Naive B cell (primary cell): ENCODE measurements at places on chromosomes 1 and 21. TPM values are rescaled to one million over a fixed set of nuclear protein-coding genes. Genes with fewer than 3 reads are reported as not detected.

DNA sequence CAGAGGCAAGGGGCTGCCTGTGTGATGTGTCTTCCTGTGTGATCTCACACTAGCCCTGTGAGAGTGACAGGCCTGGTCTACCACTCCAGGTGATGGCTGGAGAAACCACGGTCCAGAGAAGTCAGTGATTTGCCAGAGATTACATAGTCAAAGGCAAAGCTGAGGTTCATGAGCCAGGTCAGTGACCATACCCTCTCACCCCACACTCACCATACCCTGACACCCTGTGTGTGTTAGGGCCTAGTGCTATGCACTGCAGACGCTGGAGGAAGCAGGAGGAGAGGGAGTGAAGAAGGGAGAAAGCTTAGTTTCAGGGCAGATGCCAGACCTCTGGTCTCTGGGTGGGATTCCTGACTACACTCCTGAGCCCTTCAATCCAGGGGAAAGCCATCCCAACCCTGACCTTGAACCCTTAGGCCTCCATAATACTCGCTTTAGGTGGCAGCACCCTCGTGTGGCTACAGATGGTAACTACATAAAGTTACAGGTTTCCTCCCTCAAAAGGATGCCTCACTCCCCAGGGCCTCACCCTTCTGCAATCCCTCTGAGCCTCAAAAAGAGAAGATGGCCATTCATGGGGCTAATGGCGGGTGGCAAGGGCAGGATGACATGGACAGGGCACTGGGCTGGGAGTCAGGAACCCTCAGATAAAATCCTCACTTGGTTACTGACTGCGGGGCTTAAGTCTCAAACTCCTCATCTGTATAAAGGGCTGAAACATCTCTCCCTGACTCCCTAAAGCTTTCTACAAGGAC lies 20.8 kb upstream of the SDC3 start:
- DNase-seq = peak; percentile 32

Gene GDAP2
- 16.9 TPM for polyA plus RNA-seq

DNA sequence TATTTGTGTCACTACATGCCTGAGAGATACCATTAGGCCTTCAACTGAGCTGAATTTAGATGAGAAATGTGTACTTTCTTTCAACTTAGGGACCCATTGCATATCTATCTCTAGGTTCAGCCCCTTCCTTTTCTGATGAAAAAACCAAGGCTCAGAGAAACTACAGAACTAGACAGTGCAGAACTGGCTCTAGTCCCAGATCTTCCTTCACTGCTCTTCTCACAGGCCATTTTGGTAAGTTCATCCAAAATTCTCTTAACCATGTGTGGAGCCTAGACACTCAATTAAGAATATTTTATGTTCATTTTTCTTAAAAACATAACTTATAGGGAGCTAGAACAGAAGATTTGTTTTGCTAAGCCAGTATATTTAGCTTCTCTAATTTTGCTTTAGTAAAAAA lies 128.9 kb downstream of the ASTN1 start:
- DNase-seq = no peak

- no peak for DNase-seq
Observed at GRCh38 chr1:46315669-46316403, 12.3 kb downstream of the UQCRH start.

- DNase-seq = no peak
Observed at GRCh38 chr1:156431366-156431765, 62.4 kb downstream of the RHBG start.

- DNase-seq = no peak
Observed at GRCh38 chr1:14129009-14129408, 429.0 kb downstream of the PRDM2 start.
